ENCODE measurements at places on chromosomes 1 and 21.

DNA sequence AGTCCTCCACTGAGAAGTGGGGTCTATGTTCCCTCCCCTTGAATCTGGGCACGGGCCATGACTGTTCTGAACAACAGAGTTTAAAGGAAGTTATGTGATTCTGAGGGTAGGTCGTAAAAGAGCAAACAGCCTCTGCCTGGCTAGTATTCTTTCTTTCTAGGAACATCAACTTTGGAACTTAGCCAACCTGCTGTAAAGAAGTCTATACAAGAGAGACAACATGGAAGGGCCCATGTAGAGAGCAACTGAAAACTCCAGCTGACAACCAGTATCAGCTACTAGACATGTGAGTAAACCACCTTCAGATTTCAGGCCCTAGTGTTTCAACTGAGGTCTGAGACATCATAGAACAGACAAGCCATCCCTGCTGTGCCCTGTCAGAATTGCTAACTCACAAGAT is 7.5 kb downstream of the SELENOF start:
- no peak for DNase-seq

DNA sequence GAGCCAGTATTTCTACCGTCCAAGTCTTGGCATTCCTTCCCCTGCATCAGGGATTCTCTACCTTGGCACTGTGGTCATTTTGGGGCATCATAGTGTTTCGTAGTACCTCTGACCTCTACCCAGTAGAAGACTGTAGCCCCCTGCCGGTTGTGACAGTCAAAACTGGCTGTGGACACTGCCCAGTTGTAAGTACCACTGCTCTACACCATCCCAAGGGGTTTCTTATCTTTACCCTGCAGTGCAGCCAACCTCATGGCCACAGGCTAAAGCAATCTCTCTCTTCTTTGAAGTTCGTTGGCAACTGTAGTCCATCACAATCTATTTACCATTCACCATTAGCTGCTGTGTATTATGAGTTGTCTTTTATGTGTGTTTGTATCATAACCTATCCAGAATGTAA is 29.3 kb upstream of the ERO1B start:
- DNase-seq = no peak

DNA sequence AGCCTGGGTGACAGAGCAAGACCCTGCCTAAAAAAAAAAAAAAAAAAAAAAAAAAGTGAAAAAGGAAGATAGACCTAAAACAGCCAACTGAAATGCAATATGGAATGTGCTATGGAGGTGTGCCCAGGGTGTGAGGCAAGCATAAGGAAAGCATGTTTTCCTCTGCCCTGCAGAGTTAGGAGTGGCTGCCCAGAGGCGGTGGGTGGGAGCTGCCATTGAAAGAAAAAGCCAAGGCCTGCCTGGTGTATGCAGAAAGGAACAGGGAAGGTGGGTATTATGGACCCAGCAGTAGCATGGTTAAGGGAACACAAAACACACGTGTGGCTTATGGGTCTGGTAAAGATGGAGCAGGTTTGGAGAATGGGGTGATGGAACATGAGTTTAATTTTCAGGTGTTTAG is 8.9 kb downstream of the CD244 start:
- no peak for DNase-seq

DNA sequence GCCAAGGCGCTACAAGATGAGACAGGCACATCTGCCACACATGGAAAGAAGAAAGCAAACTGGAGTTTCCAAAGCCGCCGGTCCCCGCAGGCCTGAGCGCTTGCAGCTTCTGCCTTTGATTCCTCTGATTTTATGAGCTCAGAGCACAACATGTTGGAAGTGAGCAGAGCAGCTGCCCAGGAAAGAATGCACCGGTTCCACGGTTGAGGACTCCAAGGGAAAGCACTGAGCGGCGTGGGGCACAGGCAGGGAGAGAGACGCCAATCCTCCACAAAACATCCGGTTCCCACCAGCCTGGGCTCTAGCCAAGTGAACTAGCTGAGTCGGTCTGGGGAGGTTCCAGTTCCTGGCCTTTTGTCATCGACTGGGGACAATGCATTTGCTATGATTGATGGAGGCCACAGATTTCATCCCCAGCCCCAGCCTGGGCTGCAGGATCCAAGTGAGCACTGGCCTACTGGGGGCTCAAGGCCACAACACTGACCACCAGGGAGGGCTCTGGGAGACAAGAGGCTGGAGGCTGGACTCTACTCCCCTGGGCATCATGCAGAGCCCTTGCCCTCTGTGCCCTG is 253.1 kb upstream of the IRF2BP2 start:
- no peak for DNase-seq

DNA sequence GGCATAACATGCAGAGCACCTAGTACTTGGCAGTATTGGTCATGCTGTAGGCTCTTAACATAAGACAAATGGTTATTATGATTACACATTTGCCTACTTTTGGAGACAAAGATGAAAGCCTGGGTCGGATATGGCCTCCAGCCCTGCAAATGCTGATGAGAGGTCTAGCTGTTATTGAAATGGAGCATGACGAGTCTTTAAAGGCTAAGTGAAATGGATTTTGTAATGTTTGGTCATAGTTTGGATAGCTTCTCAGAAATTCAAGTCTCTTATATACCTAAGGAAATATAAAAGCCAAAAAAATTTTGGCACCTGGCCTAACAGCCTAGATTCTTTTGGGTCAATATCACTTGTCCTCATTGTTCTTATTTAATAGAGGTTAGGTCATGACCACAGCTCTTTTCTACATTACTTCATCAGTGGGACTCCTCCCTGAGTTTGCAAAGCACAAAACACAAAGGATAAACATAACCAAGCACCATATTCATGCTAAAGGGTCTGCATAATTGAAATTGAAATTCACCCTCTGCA is 69.2 kb upstream of the WLS start:
- DNase-seq = no peak

- no peak for DNase-seq
Observed at GRCh38 chr21:43637530-43638158, 21.6 kb downstream of the HSF2BP start.

- DNase-seq = no peak
Observed at GRCh38 chr21:37547615-37548200, 181.1 kb downstream of the DYRK1A start.

GRCh38 chr21:39610703-39611102 is 2.0 kb upstream of the B3GALT5 start:
- no peak for DNase-seq

DNA sequence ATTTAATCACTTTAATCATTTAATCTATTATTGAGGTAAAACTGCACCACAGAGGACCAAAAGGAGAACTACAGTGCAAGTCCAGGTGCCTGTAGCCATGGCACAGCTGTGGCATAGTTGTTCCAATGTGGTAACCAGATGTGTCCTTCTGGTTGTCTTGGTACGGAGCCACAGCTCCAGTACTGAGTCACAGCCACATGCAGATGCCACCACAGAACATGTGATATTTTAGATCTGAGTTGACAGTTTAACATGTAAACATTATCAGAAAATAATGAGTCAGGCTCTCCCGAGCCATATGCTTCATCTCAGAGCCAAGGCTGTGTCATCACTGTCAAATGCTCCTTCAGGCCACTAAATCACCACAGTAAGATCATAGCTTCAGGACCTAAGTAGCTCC is 56.4 kb upstream of the RGS7 start:
- no peak for DNase-seq

DNA sequence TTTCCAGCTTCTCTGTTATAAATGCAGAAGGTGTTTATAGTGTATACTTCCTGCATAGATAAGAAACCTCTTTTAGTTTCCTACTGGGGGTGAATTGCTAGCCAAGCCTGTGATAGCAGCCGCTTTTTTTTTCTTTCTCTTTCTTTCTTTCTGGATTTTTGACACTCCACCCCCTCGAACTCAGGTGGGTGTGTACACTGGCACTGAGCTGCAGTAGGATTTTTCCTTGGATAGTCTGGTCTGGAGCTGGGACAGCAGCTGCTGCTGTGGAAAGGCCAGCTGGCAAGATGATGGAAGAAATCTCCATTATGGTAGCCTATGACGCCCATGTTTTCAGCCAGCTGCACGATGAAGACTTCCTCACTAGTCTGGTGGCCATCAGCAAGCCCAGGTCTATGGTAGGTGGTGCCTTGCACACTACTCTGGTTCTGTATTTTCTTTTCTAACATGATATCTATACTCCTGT is 122.5 kb upstream of the CACYBP start:
- DNase-seq = no peak

DNA sequence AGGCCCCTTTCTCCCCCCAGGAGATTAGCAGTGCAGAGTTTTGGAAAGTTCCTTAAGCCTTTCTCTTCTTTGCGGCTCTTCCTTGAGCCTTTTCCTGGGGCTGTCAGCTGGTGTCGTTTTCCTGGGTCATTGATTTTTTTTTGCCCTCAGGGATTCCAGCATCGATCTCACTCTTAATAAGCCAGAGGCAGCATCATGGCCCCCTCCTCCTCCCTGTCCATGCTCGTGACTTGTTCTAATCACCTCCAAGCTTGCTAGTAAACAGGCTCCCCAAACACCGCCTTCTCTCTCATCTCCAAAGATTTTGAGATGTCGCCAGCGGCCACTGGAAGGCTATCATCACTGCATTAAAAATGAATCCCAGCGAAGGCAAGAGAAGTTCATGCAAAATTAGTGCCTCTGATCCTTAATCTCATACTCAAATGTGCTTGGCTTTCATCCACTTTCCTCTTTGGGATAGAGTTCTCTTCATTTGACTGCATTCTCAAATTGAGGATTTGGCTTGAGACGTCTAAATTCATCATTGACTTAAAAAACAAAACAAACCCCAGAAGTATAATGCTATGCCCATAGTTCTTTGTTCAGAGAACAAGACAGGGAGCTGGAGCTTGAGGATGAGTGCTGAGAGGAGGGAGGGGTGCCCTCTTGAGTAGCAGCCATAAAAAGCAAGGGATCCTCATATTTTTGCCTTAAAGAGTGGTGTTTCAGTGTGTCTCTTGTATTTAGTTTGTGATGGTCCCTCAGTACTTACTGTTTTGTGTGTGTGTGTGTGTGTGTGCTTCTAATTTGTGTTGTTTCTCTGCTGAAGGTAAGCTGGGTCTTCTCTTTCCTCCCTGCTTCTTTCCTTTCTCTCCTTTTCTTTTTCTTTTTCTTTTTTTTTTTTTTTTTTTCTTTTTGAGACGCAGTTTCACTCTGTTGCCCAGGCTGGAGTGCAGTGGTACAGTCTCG is 3.2 kb downstream of the EVA1C start:
- no peak for DNase-seq

DNA sequence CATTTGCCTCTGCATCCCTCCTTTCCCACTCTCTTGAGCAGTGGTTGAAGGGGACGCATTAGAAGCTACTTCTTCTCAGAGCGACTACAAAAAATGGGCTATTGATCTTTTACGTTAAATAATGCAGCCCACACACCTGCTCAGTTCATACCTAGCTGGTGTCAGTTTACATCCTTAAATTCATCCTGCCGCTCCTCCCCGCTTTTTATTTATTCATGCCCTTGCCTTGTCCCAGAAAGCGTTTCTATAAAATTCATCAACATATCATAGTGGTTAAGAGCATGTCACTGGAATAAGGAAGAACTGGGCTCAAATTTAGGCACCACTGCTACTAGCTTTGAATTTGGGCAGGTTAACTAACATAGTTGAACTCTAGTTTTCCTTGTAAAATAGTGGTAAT is 66.0 kb upstream of the TINAGL1 start:
- no peak for DNase-seq

GRCh38 chr1:205585169-205585834 is 46.5 kb downstream of the ELK4 start:
- DNase-seq = no peak

DNA sequence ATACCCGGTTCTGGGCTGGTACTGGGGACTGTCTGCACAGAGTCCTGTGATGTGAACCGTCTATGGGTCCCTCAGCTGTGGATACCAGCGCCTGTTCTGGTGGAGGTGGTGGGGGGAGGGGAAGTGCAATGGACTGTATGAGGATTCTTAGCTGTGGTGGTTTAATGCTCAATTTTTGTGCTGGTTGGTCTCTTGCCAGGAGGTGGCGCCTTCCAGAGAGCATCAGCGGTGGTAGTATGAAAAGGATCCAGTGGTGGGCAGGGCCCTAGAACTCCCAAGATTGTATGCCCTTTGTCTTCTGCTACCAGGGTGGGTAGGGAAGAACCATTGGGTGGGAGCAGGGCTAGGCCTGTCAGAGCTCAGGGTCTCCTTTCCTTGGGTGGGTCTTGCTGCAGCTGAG is 89.4 kb upstream of the B3GALT2 start:
- no peak for DNase-seq

DNA sequence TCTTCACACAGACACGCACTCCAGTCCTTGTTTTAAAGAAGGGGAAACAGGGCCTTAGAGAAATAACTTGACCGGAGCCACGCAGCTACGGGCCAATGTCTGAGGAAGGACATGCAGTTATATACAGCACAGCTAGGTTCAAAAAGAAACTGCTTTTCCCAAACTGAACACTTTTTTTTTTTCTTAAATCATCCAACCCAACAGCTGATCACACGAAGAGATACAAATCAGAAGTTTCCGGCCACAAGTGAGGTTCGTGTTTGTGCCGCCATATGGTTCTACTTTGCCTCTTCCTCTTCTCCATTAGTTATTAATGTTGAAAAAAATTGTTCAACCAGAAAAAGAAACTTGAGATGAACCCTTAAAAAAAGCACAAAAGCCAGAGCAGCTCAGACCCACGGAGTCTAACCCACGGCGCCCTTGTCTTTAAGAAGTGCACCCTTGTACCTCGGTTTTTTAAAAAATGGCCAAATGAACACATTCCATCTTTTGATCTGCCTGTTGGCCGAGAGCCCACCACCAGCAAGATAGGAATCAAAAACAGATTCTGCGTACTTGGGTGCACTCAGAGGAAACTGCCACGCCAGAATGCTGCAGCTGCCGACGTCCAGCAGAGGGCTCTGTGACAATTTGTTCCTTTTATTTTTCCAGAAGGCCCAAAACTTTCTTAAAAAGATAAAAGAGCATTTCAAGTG is 78.9 kb downstream of the SLC66A1 start:
- no peak for DNase-seq

DNA sequence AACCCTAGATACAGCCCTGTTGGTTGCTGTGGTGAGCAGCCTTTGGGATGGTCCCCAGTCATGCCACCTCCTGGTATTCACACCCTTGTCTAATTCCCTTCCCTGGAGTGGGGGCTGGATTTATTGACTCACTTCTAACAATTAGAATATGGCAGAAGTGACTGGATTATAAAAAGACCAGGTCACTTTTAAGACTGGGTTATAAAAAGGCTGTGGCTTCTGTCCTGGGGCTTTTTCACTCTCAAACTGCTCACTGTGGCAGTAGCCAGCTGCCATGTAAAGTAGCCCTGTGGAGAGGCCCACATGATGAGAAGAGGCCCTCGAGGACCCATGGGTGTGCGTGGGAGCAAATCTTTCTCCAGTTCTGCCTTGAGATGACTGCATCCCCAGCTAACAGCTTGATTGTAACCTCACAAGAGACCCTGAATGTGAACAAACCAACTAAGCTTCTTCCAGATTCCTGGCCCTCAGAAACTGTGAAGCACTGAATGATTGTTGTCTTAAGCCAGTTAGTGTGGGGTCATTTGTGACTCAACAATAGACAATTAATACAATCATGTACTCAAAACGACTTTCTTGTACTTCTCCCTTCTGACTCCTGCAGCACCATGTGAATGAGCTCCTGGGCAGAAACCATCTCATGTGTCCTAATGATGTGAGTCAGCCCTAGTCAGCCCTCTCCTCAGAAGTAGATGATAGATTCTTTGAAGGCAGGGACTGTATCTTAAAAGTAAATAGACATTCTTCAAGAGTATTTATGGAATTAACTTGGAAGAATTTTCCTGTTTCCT is 234.9 kb downstream of the TNR start:
- DNase-seq = no peak
